ENCODE measurements at places on chromosomes 7 and 10.

DNA sequence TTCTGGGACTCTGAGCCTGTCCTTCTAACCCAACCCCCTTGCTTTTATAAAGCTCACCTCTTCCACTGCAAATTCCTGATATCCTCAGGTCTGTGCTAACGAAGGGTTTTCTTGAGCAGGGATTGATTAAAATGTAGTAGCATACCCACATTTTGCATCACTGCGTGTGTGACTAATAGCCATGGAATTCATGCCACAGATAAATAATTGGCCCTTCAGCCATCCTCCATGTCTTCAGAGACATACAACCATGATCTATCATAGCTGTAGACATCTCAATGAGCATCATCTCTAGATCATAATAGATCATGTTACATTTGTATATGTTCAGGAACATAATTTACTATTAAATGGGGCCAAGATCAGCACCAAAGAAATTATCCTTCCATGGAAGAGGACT lies 990.3 kb downstream of the KCNMA1 start:
- DNase-seq, result no peak

DNA sequence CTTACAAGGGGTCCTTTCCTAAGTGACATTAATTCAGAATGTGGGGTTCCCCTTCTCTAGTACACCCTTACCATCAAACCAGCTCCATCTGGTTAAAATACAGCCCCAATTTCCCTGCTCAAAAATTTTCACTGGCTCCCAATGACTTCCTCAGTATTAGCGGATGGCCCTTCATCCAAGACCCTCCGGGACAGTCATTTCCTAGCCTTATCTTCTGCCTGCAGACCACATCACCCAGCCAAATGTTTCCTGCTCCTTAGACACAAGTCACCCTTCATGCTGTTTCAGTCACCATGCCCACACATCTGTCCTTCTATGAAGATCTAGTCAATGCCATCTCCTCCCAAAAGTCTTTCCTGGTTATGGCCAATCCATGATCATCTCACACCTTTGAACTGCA lies 45.2 kb downstream of the PARD3 start:
- no peak for DNase-seq

DNA sequence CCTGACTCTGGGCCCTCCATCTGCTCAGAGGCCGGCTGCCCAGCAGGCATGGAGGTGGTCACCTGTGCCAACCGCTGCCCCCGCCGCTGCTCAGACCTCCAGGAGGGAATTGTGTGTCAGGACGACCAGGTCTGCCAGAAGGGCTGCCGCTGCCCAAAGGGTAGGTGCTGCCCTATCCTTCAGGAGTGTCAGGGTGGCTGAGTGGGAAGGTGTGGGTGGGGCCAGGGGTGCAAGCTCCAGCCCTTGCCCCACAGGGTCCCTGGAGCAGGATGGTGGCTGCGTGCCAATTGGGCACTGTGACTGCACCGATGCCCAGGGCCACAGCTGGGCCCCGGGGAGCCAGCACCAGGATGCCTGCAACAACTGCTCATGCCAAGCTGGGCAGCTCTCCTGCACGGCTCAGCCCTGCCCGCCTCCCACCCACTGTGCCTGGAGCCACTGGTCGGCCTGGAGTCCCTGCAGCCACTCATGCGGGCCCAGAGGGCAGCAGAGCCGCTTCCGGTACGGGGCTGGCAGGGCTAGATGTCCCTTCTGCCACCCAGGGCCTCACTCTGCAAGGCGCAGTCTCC lies 17.5 kb upstream of the ZNF862 start:
- DNase-seq, result no peak

GRCh38 chr7:55438757-55439525 lies 73.8 kb downstream of the LANCL2 start:
- no peak for DNase-seq

DNA sequence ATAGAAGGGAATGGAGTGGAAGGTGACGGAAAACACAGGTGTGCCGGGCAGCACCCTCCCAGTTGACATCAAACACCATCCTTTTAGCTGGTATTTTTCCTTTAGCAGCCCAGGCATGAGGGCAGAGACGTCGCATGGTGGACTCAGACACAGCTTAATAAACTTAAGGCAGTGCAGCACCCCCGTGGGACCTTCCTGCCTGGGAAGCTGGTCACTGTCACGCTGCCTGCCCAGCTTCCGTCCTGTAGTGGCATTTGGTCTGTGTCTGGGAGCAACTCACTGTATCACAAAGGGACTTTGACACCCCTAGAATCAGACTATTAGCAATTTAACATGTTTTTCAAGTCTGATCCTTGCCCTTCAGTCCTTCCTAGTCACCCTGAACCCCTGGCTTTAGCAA lies 35.8 kb downstream of the IL15RA start:
- no peak for DNase-seq
